ENCODE measurements at places on chromosomes 2 and 18. TPM values are rescaled to one million over a fixed set of nuclear protein-coding genes. Genes with fewer than 3 reads are reported as not detected.

DNA sequence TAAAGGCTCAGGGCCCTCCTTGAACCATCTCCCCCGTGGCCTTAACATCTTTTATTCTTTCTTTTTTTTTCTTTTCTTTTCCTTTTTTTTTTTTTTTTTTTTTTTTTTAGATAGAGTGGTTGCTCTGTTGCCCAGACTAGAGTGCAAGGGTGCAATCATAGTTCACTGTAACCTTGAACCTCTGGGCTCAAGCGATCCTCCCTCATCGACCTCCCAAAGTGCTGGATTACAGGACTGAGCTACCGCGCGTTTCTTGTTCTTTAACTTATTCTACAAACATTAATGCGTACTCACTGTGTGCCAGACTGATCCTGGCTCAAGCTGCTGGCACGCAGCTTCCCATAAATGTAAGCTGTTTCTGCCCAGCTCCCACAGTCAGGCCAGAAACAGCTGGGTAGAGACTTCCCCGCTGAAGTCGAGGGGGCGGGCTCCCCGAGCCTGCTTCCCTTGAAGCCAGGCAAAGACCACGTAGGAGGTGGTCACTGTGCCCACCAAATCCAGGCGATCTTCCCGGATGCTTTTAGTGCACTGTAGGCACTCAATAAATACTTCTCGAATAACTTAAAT, 29.2 kb upstream of the ATP6V1B1 start:
- DNase-seq, result no peak

- no peak for DNase-seq
Observed at GRCh38 chr2:196131949-196132925, 39.1 kb downstream of the STK17B start.

GRCh38 chr2:219290381-219291171, 11.4 kb downstream of the DNAJB2 start:
- DNase-seq, result no peak

GRCh38 chr2:109280804-109281203, 151.8 kb downstream of the SH3RF3 start:
- no peak for DNase-seq

DNA sequence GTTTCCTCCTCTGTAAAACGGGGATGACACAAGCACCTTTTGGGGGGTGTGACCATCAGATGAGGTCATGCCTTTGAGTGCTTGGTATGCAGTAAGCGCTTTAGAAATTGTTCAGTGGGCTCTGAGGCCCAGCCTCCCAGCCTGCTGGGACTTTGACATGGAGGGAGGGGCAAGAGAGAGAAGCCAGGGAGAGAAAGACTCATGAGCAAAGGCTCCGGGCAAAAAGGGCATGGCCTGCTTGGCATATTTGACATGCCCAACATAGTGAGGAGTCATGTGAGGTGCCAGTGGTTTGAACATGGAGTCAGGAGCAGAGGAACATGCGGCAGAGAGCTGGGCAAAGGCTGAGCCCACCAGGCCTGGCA, 14.0 kb downstream of the TNS1 start:
- no peak for DNase-seq

- DNase-seq, result no peak
Observed at GRCh38 chr18:9058406-9058805, 44.1 kb upstream of the NDUFV2 start.

- no peak for DNase-seq
Observed at GRCh38 chr2:189191766-189192165, 12.2 kb upstream of the COL5A2 start.

DNA sequence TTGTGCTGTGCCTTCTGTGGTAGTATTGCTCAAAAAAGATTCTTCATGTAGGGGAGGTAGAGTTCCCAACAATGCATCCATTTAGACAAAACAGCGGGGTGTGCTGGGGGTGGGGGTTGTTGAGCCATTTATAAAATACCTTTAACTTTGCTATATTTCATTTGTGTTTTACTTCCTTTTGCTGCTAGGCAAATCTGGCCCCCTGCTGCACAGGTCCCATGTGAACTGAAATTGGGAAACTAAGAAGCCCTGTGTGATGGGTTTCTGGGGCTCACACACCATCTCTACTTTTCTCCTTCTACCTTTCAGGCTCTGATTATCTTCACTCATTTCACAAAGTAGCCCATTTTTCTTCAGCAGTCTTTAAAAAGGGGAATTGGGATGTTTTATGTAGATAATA, 52.7 kb upstream of the ITGA4 start:
- DNase-seq, result no peak

DNA sequence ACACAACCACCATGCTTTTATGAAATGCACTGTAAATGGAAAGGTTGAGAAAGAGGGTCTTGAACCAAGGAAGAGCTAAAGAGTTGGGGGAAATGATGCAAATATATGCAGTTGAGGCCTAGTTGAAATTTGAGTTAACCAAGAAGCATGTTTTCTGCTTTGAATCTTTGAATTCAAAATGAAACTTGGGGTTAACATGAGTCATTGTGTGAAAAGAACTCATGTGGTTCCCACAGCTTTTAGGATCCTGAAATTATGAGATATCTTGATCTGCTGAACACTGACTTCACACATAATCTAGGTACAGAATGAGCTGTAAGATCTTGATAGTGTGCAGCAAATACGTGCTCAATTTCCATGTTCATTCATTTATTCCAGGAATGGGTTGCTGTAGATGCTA, 422.9 kb upstream of the TRIB2 start:
- DNase-seq, result no peak

- no peak for DNase-seq
Observed at GRCh38 chr2:223084873-223085272, 32.9 kb downstream of the KCNE4 start.

SAG gene
- not detected for total RNA-seq

GRCh38 chr18:45231617-45232016, 383.7 kb upstream of the SLC14A2 start:
- no peak for DNase-seq

GRCh38 chr2:238818561-238818960, 29.3 kb upstream of the TWIST2 start:
- no peak for DNase-seq

DNA sequence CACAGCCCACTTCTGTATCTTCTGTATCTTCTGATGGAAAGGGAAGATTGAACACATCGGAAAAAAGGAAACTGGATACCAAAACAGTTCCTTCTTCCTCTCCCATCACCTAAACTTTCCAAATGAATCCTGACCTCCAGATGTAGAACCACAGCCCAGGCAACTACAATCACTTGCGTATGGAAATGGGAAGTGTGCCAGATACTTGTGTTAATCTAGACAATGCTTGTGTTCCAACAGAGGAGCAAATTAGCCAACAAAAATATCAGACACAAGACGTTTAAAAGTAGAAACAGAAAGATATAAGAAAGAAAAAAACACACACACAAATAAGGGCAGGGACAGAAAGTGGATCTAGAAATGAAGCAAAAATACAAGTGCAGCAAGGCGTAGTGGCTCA, 31.4 kb upstream of the DUSP2 start:
- no peak for DNase-seq

CYBRD1 gene
- 14.9 TPM for total RNA-seq

STARD6 gene
- total RNA-seq, result not detected

GRP gene
- total RNA-seq, result not detected

Data from HCT116 (cell line).